Stimulated activated CD4-positive, alpha-beta T cell treated with anti-CD3 and anti-CD28 coated beads, Interleukin-1b, Interleukin-23, amount 100 ng/mL, for 1 hour (primary cell): ENCODE measurements at places on chromosomes 3 and 15.

- no peak for DNase-seq
Measured at GRCh38 chr3:126394179-126394976, at the start of gene CFAP100. Gene CFAP100 (plus strand): TSS chr3:126394909. CDS start chr3:126396001, 1,092 bp downstream.

- no peak for DNase-seq
Measured at GRCh38 chr15:23387621-23388190, 33.2 kb downstream of the GOLGA8S start.

DNA sequence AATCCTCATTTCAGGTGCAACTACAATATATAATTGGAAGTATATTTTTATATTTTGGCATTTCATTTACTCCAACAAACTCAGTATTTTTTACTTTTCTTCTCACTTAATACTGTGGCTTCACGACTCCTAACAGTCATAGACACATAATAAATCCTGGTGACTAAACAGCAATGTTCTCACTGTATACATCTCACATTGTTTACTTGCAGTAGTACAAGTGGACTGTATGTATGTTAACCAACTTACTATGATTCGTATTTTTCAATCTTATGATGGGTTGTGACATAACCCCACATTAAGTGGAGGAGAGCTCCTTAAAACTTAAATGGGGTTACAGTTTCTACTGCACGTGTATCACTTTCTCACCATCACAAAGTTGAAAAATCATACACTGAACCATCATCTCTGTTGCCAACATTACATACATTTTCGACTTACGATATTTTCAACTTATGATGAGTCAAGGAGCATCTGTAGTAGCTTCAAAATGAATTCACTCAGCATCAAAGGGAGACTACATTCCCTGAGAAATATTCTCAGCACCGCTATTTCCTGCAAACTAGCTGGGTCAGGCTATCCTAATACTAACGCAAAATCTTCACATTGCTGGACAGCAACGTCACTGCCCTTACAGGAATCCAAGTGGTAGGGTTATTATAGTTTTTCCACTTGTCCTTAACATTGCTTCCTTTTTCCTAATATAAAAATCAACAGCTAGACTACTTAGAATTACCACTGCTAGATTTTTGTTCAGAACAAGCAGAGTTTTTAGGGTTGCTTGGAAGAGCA, 7.3 kb downstream of the ADAM10 start:
- DNase-seq = no peak

DNA sequence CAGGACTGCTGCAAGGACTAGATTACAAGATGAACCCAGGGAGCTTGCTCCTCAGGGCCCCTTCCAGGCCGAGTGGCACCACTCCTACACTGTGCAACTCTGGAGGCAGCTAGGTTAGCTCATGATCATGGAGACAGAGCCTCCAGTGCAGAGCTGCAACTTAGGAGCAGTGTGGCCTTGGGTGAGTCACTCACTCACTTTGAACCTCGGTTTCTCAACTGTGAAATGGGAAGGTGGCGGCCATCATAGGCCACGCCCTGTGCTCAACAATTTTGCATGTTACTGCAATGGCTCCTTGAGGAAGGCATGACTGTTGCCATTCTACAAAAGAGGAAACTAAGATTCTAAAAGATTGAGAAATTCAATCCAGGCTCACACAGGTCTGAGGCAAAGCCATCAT, 11.2 kb upstream of the CXCR6 start:
- no peak for DNase-seq
